GOT3 (cell line): ENCODE measurements at places on chromosomes 7 and 10.

DNA sequence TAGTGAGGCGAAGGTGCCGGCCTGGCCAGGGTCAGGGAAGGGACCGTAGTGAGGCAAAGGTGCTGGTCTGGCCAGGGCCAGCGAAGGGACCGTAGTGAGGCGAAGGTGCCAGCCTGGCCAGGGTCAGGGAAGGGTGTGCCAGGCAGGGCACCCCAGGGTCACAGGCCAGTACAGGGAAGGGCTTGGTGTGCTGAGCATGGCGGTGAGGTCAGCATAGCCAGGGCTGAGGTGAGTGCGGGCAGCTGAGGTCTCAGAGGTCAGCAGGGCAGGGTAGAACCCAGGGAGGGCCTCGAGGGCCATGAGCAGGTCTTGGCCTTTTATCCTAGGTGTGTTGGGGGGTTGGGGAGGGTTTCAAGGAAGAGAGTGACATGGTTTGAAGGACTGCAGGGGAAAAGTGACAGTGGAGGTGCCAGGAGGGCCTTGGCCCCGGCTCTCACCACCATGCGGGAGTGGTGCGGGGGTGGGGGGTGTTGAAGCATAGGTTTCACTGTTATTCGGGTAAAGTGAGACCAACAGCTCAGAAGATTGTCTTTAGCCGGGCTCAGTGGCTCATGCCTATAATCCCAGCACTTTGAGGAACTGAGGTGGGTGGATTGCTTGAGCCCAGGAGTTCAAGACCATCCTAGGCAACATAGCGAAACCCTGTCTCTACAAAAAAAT lies 93.3 kb downstream of the CHST15 start:
- no peak for DNase-seq

DNA sequence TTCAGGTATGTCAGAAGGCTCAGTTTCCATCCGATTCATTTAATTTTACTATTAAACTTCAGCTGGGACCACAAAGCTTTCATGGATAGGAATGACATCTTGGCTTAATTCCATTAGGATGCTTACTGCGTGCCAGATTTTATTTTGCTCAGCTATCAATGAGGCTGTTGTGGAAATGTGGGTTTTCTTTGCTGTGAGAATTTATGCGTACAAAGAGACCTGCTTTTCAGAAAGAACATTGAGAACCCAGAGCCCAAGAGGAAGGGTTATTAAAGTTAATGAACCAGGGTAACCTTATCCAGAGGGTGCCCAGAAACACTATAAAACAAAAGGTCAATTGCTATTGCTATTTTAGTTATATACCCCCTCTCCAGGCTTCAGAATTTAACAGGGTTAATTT lies 98.3 kb downstream of the MKLN1 start:
- DNase-seq = no peak

DNA sequence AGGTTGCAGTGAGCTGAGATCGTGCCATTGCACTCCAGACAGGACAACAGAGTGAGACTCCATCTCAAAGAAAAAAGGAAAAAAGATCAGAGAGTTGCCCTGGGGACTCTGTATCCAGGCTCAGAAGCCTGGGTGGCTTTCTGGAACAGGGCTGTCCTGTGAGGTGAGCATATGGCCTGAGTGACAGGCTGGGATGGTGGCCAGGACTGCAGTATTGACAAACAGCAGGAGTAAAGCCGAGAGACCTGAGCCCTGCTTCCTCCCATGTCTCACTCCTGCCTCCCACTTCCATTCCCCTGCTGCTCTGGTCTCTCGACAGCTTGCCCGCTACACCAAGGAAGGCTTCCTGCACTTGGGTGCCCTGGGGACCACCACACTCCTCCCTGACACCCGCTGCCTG lies 578.5 kb downstream of the GALNT17 start:
- DNase-seq = no peak

- no peak for DNase-seq
Measured at GRCh38 chr7:40303996-40304395, 169.2 kb downstream of the SUGCT start.

- DNase-seq = no peak
Measured at GRCh38 chr10:106795619-106796018, 368.9 kb downstream of the SORCS1 start.

GRCh38 chr7:157337316-157338149 lies 729 bp downstream of the DNAJB6 start:
- peak; percentile 46 for DNase-seq

GRCh38 chr10:62036186-62037081 lies 134.9 kb downstream of the ARID5B start:
- DNase-seq = no peak

- no peak for DNase-seq
Measured at GRCh38 chr7:30562909-30563308, 31.8 kb upstream of the GARS1 start.

- no peak for DNase-seq
Measured at GRCh38 chr7:39624935-39625694, 1.7 kb downstream of the RALA start.

- no peak for DNase-seq
Measured at GRCh38 chr10:62735464-62736167, 68.9 kb upstream of the ADO start.

DNA sequence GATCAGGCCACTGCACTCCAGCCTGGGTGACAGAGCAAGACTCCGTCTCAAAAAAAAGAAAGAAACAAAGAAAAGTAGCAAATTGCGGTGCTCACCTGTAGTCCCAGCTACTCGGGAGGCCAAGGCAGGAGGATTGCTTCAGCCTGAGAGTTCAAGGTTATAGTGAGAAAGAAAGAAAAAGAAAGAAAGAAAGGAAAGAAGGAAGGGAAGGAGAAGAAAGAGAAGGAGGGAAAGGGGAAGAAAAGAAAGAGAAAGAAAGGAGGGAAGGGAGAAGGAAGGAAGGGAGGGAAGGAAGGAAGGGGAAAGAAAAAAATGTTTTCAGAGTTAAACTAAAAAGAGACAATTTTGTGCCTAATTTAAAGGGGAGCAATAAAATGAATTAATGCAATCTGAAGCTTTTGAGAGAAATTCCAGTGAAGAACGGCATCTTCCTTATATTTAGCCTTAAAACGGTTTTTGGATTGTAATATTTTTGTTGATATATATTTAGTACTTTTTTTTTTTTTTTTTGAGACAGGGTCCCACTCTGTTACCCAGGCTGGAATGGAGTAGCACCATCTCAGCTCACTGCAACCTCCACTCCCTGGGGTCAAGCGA lies 47.4 kb upstream of the RSBN1L start:
- DNase-seq = no peak

GRCh38 chr10:42475168-42476098 lies 162.9 kb downstream of the ZNF33B start:
- peak; percentile 1 for DNase-seq

DNA sequence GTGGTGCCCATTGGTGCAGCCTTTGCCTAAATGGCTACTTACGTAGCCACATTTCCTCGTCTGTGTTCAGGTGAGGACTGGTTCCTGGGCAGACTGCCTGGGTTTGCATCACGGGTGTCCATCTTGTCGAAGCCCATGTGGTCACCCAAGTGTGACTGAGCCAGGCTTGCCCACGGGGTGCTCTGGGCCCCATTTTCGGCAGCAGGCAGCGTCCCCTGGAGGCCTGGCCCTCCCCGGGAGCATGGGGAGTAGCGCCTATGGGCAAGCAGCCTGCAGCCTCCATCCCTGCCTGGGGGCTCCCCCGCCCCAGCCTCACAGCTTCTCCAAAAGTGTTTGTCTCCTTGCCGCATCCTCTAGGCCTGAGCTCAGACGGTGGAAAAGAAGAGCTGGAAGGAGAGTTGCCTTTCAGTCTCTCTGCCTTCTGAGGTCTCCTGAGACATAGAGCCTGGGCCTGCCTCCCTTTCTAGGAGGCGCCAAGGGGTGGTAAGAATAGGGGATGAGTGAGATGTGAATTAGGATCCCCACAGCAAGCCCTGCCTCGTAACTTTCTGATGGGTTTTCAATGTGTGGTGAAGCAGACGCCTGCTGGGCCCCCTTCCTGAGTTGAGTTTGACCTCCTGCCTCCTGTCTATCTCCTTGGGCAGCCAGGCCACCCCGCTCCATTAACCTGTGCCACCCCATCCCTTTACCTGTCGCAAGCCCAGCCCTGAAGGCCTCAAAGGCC lies 42.7 kb downstream of the HTRA1 start:
- no peak for DNase-seq

DNA sequence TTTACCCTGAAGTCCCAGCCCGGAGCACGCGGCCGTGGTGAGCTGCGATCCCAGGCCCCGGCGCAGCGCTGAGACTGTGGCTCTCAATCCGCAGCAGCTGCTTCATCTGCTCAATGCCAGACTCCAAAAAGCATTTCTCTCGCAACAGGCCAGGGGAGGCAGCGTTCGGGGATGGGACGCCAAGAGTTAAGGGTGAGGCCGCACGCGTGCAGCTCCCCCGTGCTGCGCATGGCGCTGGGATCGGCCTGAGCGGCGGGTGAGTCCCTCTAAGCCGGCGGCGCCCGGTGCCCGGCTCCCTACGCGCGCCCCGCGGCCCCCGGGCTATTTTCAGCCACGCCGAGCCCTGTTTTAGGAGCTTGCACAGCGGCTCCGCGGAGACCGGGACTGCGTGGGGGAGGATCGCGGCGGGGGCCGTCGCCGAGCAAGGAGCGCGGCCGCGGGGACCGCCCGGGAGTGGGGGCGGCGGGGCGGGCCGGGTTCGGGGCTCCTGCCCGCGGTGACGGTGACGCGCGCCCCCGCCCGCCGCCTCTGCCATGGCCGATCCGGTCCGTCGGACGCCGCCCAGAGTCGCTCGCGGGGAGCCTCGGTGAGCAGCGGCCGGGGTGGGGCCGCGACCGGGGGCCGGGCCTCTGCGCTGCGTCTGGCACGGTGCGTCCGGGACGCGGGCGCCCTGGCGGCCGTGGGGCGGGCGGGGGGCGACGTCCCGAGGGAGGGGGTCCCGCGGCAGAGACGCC lies 29.4 kb upstream of the JAKMIP3 start:
- no peak for DNase-seq

DNA sequence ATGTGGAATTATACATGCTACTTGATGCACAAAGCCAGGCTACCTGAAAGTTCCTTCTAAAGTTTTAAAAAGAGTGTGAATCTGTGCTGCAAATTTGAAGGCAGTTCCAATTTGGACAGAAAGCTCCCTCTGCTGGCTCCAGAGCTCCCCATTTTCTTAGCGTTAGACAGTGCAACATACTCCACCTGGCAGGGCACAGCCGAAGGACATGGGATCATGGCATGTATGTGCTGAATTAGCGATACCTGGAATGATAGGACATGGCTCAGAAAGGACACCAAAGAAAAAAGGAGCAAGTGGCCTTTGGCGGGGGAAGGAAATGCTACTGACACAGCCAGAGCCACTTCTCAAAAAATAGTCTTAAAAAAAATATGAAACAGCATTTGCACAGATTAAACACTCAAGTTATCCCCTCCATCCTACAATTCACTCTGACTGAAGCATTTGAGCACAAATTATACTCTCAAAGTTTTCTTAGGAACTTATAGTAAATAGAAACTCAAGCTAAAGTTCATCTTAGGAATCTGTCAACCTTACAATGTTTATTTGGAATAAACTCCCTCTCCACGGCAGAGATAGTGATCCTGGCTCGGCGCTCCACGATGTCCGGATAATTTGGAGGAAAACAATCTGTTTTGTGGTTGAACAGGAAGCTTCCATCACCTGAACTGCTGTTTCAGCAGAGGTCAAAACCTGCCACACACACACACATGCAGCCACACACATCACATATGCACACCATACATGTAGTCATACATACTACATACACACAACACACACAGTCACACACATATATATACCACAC lies 80.0 kb downstream of the C7orf25 start:
- no peak for DNase-seq

DNA sequence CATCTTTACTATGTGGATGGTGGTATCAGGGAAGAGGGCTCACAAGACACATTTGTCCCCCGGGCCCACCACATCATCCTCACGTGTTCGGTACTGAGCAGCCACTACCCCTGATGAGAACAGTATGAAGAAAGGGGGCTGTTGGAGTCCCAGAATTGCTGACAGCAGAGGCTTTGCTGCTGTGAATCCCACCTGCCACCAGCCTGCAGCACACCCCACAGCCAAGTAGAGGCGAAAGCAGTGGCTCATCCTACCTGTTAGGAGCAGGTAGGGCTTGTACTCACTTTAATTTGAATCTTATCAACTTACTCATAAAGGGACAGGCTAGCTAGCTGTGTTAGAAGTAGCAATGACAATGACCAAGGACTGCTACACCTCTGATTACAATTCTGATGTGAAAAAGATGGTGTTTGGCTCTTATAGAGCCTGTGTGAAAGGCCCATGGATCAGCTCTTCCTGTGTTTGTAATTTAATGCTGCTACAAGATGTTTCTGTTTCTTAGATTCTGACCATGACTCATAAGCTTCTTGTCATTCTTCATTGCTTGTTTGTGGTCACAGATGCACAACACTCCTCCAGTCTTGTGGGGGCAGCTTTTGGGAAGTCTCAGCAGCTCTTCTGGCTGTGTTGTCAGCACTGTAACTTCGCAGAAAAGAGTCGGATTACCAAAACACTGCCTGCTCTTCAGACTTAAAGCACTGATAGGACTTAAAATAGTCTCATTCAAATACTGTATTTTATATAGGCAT lies 9.1 kb upstream of the CSGALNACT2 start:
- no peak for DNase-seq

DNA sequence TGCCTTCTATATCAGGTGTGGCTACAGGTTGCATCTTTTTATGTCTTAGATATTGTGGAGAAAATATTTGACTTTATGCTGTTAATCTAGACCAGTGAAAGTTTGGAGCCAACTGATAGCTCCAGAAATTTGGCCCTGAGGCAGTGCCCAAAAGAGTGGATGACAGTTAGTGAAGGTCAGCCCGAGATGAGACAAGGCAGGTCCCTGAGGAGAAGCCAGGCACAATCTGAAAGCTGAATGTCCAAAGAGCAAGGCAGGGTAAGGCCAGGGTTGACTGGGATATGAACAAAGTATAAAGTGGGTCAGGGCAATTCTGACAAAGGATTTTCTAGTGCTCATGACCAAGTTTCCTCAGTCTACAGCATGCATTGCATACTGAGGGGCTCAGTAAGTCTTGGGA lies 661.9 kb downstream of the SUGCT start:
- no peak for DNase-seq
